Uterus (tissue), 4 donors: ENCODE measurements at places on chromosomes 1 and 21. TPM values are rescaled to one million over a fixed set of nuclear protein-coding genes. Genes with fewer than 3 reads are reported as not detected.
A peak's percentile ranks its signal among the peaks of the same experiment; 100 is the strongest.

The PKN2 gene
- 77.7 TPM for total RNA-seq

The FCGR1A gene
- total RNA-seq, result 1.6 TPM

The TMIGD3 gene
- not detected for total RNA-seq

DNA sequence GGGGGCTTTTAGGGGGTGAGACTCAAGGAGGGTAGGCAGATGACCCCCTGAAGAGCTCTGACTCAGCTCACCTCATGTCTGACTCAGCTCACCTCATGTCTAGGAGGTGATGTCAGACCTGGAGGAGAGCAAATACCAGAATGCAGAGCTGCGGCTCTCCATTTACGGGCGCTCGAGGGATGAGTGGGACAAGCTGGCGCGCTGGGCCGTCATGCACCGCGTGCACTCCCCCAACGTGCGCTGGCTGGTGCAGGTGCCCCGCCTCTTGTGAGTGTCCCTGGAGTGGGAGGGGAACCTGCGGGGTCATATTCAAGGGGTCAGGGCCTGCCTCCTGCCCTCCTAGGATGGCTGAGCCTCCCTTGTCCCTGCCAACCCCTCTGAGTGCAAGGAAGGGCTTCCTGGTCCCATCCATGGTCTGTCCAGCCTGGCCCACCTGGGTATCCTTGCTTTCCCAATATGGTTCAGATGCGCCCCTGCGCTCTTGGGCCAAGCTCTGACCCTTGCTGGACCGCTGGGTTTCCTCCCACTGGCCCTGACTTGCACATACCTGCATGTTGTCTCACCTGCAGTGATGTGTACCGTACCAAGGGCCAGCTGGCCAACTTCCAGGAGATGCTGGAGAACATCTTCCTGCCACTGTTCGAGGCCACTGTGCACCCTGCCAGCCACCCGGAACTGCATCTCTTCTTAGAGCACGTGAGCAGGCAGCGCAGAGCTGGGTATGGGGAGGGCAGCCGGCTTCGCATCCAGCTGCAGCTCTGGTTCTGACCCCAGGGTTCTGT is 9.1 kb downstream of the AMPD2 start:
- peak; percentile 27 for DNase-seq
- no peaks in the 10 kb centered on the region for H3K4me1 ChIP-seq
- H3K36me3 ChIP-seq, result no peaks in the 10 kb centered on the region
- H3K27me3 ChIP-seq, result no peaks in the 10 kb centered on the region
- no peak overlapping the region for H3K4me3 ChIP-seq

GRCh38 chr1:57020216-57020615 is 54.4 kb upstream of the C8B start:
- DNase-seq, result no peak
- no peaks in the 10 kb centered on the region for H3K36me3 ChIP-seq
- no peak overlapping the region for H3K27ac ChIP-seq
- H3K4me1 ChIP-seq, result no peaks in the 10 kb centered on the region

The NPPB gene
- not detected for total RNA-seq

GRCh38 chr1:9363061-9363471 is 70.4 kb downstream of the SPSB1 start:
- peak overlapping the region; percentile 48 for H3K27ac ChIP-seq
- no peak overlapping the region for H3K4me3 ChIP-seq
- no peaks in the 10 kb centered on the region for H3K27me3 ChIP-seq
- H3K4me1 ChIP-seq, result peaks cover 5% of the 10 kb centered on the region

DNA sequence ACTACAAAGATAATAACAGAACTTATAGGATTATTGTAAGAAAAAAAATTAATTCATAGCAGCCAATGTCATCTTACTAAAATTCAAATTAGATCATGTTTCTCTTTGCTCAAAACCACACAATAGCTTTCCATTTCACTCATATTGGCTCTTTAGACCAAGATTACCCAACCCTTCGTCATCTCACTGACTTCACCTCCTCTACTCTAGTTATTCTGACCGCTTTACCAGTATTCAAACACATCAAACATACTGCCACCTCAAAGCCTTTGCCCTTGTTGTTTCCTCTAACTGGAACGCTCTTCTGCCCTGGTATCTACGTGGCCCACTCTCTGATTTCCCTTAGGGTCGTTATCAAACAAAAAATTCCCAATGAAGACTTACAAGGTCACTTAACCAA is 1.7 kb downstream of the ANGPTL3 start:
- H3K27me3 ChIP-seq, result no peaks in the 10 kb centered on the region
- no peaks in the 10 kb centered on the region for H3K36me3 ChIP-seq
- no peak overlapping the region for H3K27ac ChIP-seq
- no peak for DNase-seq

DNA sequence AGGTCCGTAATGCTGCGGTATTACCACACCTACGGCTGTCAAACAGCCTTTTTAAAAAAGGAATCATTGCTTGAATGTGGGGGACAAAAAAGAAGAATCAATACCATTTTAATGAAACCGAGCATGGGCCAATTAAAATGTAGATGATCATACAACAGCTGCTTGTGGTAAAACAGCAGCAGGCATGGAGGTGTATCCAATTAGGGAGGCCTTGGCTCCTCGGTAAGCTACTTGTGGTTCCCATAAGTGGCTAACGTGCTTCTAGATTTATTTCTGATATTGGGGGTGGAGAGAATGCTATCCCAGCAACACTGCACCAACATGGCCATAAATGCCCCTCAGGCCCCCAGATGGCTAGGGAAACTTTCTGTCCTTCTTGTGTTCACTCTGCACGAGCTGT is 1.8 kb downstream of the PTPN14 start:
- H3K4me1 ChIP-seq, result no peaks in the 10 kb centered on the region
- DNase-seq, result no peak
- H3K4me3 ChIP-seq, result peak overlapping the region; percentile 59
- no peaks in the 10 kb centered on the region for H3K27me3 ChIP-seq

DNA sequence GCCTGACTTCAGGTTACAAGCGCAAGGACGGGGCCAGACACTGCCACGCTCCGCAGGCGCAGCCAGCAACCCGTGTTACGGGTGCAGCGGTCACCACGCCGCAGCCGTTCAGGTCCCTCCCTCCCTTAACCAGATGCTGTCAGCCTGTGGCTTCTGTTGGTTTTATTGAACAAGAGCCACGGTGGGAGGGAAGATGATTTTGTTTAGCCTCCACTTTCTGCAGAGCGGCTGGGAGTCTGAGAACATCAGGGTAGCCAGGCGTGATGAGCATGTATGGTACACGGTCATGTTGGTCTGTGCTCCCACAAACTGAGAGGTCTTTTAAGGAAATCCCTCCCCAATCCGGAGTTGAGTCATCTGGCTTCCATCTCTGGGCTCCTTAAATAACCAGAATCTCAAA is 18.5 kb upstream of the ADARB1 start:
- H3K4me3 ChIP-seq, result no peak overlapping the region
- no peaks in the 10 kb centered on the region for H3K36me3 ChIP-seq
- no peak overlapping the region for H3K27ac ChIP-seq
- no peaks in the 10 kb centered on the region for H3K4me1 ChIP-seq
- no peak for DNase-seq

GRCh38 chr1:198932351-198932991 is 293.6 kb downstream of the PTPRC start:
- DNase-seq, result no peak
- H3K36me3 ChIP-seq, result no peaks in the 10 kb centered on the region
- no peak overlapping the region for H3K27ac ChIP-seq
- H3K27me3 ChIP-seq, result no peaks in the 10 kb centered on the region

The LAMC2 gene
- 2.1 TPM for total RNA-seq

DNA sequence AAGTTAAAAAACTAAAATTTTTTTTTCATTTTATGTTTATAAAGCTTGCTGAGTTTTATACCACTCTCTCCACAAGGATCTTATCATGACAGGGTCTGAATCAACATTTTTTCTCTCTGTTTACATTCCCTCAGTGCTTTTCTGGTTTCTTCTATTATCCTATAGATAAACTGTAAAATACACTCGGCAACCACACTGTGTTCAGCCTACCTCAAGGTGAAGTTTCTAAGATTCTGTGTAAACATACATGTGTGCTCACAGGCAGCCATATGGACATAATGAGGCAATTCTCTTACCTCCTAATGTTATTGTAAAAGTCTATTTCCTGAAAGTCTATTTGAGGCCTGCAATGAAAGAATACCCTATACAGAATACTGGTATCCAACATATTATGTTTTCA is 114.6 kb downstream of the NTPCR start:
- no peak for DNase-seq

DNA sequence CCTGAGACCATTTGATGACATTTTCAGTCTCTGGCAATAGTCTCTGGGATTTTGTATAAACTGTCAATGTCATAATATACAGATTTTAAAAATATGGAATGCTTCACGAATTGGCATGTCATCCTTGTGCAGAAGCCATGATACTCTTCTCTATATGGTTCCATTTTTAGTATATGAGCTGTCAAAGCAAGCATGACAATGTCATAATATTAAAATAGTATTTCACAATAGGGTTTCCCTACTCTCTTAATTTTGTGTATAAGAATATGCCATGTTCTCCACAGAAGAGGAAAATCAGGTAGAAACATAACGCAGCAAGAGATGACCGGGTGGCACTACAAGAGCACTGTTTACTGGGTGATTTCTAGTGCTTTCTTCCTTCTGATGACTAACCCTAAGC is 8.3 kb upstream of the DIPK1A start:
- H3K4me3 ChIP-seq, result no peak overlapping the region
- no peaks in the 10 kb centered on the region for H3K4me1 ChIP-seq
- H3K36me3 ChIP-seq, result no peaks in the 10 kb centered on the region

DNA sequence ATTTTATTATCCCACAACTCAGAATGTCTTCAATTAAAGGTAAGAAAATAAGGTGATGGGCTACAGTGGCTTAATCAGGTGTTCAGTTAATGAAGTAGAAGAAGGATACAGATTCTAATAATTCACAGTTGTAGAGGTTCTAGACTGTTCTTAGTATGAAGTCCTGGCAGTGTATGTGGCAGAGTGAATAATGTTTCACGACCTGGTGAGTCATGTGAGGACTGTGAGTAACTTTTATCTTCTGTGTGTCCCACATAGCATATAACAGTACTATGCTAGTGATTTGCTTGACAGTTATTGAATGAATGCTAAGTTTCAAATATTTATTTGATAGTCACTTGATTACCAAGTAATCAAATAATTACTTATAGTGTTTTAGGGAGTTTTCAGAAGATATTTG is 20.0 kb downstream of the SLC16A4 start:
- H3K27ac ChIP-seq, result no peak overlapping the region
- no peak overlapping the region for H3K4me3 ChIP-seq
- H3K4me1 ChIP-seq, result no peaks in the 10 kb centered on the region

- no peaks in the 10 kb centered on the region for H3K27me3 ChIP-seq
- H3K4me3 ChIP-seq, result no peak overlapping the region
- no peak overlapping the region for H3K27ac ChIP-seq
- no peak for DNase-seq
- H3K4me1 ChIP-seq, result no peaks in the 10 kb centered on the region
Observed at GRCh38 chr21:43959231-43960116, 52.6 kb upstream of the TRAPPC10 start.

DNA sequence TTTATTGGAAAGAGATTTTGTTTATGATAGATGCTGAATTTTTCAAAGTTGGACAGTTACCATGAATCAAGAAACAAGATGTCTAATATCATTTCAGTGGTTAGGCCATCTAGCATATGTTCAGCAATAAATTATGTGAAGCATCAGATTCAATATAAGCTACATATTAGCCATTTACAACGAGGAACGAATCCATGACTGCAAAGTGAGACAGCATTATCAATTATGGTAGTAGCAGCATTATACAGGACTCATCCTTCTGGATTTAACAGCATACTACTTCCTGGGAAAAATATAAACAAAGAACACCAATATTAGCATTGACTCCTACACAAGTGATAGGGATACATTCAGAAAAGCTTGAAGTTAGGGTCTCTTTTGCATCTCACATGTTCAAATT is 59.1 kb downstream of the LRRC53 start:
- no peaks in the 10 kb centered on the region for H3K4me1 ChIP-seq
- no peak for DNase-seq
- H3K4me3 ChIP-seq, result no peak overlapping the region

The ARV1 gene
- 12.8 TPM for total RNA-seq

- no peak overlapping the region for H3K27ac ChIP-seq
- no peaks in the 10 kb centered on the region for H3K4me1 ChIP-seq
- DNase-seq, result no peak
- H3K36me3 ChIP-seq, result no peaks in the 10 kb centered on the region
Observed at GRCh38 chr1:14055442-14056223, 355.6 kb downstream of the PRDM2 start.

DNA sequence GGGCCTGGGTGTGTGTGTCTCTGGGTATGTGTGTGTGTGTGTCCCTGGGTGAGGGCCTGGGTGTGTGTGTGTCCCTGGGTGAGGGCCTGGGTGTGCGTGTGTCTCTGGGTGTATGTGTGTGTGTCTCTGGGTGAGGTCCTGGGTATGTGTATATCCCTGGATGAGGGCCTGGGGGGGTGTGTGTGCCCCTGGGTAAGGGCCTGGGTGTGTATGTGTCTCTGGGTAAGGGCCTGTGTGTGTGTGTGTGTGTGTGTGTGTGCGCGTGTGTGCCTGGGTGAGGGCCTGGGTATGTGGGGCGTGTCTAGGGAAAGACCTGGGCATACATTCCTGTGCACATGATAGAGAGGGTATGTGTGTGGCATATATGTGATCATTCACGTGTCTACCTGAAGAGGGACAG is 155.1 kb upstream of the ZC3H12A start:
- H3K4me3 ChIP-seq, result no peak overlapping the region
- H3K27ac ChIP-seq, result no peak overlapping the region
- no peak for DNase-seq
- H3K4me1 ChIP-seq, result no peaks in the 10 kb centered on the region

DNA sequence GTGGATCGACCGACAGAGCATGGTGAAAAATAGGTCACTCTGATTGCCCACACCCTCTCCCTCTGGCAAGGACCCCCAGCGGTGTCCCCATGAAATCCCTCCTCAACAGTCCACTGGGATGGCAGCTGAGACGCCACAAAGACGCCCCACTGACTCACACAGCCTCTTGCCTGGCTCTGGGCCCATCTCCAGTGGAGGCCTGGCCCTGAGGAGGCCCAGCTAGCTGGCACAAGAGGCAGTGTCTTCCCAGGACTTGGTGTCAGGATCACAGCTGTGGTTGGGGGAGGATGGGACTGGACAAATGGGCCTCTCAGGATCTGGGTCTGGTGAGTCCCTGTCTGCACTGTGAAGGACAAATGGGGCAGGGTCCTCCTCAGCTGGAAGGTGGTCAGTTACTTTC is 4.6 kb downstream of the ALX3 start:
- no peaks in the 10 kb centered on the region for H3K36me3 ChIP-seq
- H3K4me3 ChIP-seq, result no peak overlapping the region
- DNase-seq, result no peak
- H3K27me3 ChIP-seq, result peaks cover 29% of the 10 kb centered on the region
- no peaks in the 10 kb centered on the region for H3K4me1 ChIP-seq
- no peak overlapping the region for H3K27ac ChIP-seq
